ENCODE measurements at places on chromosomes 11 and 22. TPM values are rescaled to one million over a fixed set of nuclear protein-coding genes. Genes with fewer than 3 reads are reported as not detected.

The ATF4 gene
- 651 TPM for total RNA-seq

The C1QTNF6 gene
- total RNA-seq = 5.5 TPM

DNA sequence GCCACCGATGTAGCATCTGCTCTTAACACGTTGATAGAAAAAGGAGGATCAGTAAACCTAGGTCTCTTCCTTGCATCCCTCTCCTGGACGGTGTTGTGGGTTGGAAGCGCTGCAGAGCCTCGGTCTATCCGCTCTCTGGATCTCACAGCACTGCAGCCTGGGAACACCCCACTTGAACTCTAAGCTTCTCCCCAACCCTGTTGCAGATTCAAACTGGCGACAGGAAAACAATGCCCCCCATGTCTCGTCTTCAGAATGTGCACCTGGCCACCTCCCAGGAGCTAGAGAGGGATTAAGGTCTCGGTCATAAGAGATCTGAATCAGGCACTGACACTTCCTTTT lies 454 bp downstream of the TMEM218 start:
- DNase-seq = no peak

The GRM5 gene
- total RNA-seq = under 0.01 TPM

DNA sequence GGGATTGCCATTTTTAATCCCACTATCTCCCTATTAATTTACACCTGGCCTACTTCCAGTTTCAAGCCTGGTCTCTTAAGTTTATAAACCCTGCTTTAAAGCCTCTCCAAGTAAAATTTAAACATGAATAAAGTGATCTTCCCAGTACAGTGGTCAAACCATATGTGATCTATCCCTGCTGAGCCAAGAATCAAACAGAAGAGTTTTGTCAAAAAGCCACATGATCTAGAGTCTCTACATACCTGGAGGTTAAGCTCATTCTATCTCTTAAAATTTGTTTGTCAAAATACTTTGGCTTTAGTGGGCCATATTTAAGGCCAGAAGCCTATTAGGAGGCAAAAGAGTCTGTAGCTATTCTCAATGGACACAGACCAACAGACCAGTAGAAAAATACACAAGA lies 42.9 kb upstream of the DDI1 start:
- DNase-seq = no peak

The ABCG4 gene
- 0.27 TPM for total RNA-seq

- no peak for DNase-seq
Measured at GRCh38 chr11:125245299-125245698, 80.7 kb downstream of the PKNOX2 start.

The CCDC87 gene
- total RNA-seq = not detected

GRCh38 chr11:113419454-113420003 lies 31.9 kb downstream of the ANKK1 start:
- DNase-seq = no peak

The MOV10L1 gene
- 5.6 TPM for total RNA-seq

DNA sequence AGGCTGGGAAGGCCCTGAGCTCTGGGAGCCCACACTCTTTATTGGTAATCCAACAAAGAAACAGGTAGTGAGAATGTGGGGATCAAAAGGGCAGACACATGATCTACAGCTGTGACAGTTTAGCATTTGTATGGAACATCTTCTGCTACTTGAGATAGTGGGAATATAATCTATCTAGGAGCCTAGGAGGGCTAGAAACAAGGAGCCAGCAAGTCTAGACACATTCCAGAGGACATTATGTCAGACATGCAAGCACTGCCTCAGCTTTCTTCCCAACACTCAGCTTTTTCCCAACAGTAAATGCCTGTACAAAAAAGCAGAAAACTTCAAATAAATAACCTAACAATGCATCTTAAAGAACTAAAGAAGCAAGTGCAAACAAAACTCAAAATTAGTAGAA lies 1150.6 kb upstream of the RAG2 start:
- DNase-seq = no peak

GRCh38 chr22:26673486-26673885 lies 16.1 kb downstream of the MIAT start:
- DNase-seq = no peak

- no peak for DNase-seq
Measured at GRCh38 chr11:58503361-58503856, 4.5 kb downstream of the OR5B21 start.

The POU2AF2 gene
- total RNA-seq = not detected

- DNase-seq = no peak
Measured at GRCh38 chr11:121928597-121929580, 187.1 kb downstream of the BLID start.

The PARVG gene
- 65.1 TPM for total RNA-seq

The SOX6 gene
- 5.0 TPM for total RNA-seq

The OSM gene
- 12.8 TPM for total RNA-seq

The CRYBB3 gene
- not detected for total RNA-seq

The SAA4 gene
- total RNA-seq = not detected

DNA sequence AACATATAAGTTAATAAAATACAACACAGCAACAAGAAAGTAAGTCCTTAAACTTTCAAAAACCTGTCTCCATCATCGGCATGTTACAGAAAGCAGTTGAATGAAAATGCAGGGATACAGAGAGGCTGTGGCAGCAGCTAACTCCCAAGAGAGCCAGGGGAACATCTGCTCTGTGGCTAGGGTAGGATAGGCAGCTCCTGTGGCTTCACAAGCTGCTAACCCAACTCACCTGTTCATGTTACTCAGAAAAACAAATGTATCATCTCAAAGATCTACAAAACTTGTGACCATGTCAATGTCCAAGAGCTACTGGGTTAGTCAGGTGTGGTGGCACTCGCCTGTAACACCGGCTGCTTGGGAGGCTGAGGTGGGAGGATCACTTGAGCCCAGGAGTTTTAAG lies 15.2 kb upstream of the PLAAT3 start:
- no peak for DNase-seq

The ZNF70 gene
- total RNA-seq = 5.5 TPM

The SCUBE1 gene
- 0.81 TPM for total RNA-seq

The RIMBP3C gene
- total RNA-seq = 0.14 TPM

Measured in sigmoid colon (tissue), 7 donors.